ENCODE measurements at places on chromosomes 7 and 10.

DNA sequence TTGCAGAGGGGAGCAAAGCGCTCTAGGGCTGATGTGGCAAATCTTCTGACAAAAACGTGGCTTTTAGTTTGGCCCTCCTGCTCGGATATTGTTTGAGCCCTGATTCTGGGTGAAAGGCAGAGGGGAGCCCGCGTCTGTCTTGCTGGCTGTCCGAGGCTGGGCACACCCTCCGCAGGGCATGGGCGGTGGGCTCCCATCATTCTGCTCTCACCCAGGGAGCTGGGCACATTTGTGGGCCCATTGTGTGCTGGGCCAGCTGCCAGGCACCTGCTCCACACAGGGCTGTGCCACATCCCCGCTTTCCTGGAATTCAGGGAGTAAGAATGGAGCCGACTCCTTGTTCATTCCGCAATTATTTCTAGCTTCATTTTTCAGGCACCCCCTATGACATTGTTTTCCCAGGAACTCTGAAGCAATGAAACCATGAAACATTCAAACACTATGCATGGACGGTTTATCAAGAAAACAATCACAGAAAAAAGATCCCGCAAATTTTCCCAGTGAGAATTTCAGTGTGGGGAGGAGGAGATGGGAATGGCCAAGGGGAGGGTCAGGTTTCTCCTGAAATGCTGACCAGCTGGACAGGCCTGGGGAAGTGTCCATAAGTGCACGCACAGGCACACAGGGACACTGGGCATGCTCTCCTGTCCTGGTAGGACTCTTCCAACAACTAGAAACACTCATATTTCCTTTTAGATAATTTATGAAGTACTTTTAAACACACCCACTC is 341.1 kb downstream of the CXCL12 start:
- ATAC-seq = no peak

DNA sequence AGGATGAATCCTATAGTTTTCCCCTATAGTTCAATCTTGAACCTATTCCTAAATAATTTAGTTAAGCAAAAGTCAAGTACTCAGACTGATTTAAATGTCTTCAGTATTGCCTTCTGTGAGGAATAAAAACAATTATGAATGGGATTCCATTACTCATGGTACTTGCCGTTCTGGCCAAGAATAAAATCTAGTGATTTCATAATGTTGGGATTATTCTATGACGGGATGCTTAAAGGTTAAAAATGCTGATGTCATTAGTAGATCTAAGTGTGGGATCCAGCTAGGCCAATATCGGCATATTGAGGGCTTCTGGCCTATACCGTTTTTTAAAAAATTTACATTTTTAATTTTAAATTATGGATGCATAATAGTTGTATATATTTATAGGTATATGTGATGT is 5.3 kb downstream of the BPGM start:
- no peak for ATAC-seq

DNA sequence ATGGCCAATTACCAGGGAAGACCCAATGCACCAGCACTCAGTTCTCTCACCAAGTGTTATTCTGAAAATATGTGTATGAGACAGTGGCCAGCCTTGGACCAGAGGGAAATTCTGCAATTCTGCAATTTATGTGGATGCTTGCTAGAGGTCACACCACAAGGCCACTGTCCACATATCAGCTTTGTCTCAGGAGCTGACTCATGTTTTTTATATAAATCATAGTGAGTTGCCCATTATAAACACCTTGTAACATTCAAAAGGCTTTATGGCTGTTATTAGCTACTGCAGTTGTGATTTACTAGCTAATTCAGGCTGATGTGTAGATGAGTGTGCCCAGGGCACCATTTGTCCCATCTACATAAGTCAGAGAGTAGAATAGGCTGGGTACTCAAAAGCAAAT is 649.0 kb downstream of the LRMDA start:
- no peak for ATAC-seq

DNA sequence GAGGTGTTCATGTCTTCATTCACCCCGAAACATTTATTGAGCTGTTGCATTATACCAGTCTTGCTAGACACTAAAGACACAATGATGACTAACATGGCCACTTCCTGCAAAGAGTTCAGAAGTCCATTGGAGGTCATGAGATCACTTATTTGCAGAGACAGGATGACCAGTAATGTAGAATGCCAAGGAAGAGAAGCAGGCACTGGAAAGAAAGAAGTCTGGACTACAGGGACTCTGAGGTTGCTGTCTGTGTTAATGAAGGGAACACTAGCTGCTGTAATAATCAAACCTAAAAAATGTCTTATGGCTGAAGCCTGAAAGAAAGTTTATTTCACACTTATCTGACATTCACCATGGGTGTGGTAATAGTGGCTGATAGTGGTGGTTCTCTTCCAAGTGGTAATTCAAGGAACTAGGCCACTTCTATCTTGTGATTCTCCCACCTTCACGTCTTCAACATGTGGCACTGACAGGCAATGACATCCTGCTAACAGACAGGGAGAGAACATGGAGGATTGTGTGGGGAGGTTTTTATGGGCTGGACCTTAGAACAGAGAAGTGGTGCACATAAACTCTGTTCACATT is 89.2 kb upstream of the MKLN1 start:
- peak; percentile 64 for ATAC-seq

DNA sequence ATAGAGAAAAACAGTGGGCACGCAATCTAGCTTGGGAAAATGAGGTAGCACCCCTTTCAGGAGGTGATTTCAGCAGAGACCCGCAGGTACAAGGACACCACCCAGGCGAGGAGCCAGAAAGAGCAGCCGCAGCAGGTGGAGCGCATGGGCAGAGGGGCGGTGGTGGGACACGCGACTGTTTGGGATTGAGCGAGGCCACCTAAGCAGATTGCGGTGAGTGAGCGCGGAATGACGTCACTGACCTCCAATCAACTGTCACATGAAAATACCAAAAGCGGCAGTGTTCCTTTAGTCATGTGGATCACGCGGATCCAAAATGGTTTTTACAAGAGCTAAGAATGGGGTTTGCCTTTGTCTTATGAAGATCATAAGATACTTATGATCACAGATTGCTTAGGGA is 40.2 kb upstream of the SLC26A3 start:
- no peak for ATAC-seq

GRCh38 chr10:131238669-131239280 is 72.7 kb downstream of the TCERG1L start:
- no peak for ATAC-seq

- ATAC-seq = no peak
These were observed 45.6 kb downstream of the SFMBT2 start for GRCh38 chr10:7365027-7365745.

GRCh38 chr7:1368184-1368681 is 91.0 kb downstream of the MICALL2 start:
- no peak for ATAC-seq

GRCh38 chr7:23607130-23607529 is 9.9 kb downstream of the CCDC126 start:
- no peak for ATAC-seq

DNA sequence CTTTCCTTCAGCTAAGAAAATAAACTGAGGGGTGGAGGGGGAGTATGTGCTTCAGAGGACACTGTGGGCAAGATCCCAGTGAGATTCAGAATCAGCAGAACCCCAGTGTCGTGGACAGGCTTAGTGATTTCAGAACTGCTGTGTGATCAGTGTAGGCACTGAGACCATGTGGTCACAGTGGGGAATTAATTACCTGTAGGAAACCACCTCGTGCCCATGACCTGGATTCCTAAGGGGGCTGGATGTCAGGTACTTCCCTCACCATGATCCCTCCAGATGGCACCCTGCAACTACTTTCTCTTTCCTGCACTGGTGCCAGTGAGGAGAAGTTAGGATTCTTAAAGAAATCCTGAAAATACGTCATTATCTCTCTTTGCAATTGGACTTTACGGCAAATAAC is 64.4 kb downstream of the HBP1 start:
- ATAC-seq = no peak

DNA sequence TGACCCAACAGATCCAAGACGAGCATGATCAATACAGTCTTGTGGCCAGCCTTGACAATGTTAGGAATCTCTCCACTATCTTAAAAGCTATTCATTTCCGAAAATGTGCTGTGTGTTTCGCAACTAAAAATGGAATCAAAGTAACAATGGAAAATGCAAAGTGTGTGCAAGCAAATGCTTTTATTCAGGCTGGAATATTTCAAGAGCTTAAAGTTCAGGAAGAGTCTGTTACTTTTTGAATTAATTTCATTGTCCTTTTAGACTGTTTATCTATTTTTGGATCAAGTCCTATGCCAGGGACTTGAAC is 24.3 kb upstream of the TIAL1 start:
- ATAC-seq = no peak

- ATAC-seq = no peak
These were observed 106.6 kb upstream of the YAE1 start for GRCh38 chr7:39459636-39460035.

GRCh38 chr7:1889556-1890181 is 219.6 kb downstream of the ELFN1 start:
- no peak for ATAC-seq

DNA sequence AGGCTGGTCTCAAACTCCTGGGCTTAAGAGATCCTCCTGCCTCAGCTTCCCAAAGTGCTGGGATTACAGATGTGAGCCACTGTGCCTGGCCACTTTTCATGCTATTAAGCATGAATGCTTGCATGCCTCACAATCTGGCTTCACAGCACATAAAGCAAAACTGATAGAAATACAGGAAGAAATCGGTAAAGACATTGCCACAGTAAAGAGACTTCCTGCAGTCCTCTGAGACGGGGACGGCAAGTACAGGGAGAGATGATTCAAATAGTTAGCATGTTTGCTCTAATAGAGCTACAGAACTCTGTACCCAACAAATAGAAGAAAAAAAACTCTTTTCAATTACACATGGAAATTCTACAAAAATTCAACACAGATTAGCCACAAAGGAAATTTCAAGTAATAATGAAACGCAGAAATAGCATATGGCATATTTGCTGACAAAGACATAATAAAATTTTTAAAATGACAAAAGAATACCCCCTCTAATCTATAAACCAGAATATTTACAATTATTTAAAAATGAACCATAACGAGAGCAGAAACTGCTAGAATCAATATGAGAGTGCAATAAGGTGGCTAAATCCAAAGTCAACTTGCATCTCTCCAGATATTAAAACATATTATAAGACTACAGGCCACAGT is 32.3 kb downstream of the CARD11 start:
- no peak for ATAC-seq

- ATAC-seq = no peak
These were observed 73.0 kb upstream of the SFMBT2 start for GRCh38 chr10:7483848-7484247.

- no peak for ATAC-seq
These were observed 515.8 kb upstream of the AKR1E2 start for GRCh38 chr10:4310172-4310571.

DNA sequence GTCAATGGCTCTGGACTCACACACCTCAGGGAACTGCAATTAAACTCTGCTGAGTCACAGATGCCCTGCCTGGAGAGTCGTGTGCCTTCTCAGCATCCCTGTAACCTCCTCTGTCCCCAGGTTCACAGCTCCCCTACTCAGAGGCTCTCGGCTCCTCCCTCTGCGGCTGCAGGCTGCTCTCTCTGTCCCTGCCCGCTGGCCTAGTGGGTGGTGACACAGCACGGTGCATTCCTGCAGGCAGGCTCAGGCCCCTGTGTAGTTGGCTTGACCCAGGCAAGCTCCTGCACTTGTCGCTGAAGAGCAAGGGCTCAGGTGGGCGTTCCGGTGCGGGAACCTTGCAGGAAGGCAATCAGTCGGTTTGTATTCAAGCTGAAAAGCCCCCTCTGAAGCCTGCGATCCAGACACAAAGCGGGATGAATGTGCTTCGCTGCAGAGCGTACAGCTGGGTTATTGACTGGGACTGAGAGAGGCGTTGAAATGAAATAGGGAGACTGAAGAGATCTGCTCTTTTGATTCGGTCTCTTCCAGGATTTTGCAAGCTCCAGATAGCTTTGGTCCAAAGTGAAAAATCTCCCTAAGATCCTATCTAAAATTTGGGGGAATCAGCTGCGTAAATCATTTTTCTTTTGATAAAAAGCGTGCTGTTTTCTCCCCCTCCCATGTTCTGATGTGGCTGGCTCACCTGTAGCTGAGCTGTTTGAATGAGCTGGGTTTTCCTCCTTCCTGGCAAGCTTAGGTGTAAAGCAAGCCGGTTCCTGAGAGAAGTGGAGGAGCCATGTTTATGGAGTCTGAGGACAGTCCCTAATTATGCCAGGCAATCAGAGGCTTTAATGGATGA is 208.7 kb upstream of the PHYHIPL start:
- ATAC-seq = peak; percentile 18

DNA sequence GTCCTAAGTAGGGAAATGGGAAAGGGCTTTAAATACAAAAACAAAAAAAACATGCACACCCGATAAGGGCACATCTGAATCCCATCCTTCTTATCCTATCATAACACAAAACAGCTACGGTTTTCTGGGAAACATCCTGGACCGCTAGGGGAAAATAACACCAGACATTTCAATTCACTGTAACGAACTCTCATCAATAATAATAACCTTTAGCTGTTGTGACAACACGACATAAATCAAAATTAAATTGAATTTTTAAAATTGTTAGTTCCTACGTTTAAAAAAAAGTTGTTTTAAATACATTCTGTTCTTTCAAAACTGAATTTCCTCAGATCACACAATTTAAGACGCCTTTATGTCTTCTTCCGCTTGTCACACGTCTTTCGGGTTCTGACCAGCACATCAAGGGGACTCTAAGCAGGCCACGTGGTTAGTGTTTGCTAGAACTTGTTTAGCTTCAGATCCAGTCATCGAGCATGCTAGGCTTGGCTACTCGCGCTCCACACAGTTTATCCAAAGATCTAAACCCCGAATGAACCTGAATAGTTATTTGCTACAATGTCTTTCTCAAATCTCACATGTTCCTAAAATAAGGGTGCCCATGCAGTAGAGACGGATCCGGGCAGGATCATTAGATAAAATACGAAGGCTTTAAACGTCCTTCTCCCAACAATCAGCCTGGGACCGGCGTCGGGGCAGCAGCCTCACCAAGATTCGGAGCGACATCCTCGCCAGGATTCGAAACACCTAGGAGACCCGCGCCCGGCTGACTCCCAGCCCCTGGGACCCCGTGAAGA is 839 bp downstream of the IKZF5 start:
- peak; percentile 71 for ATAC-seq

Data from esophagus mucosa (tissue), 1 donor.